SK-N-SH treated with all-trans-retinoic acid at 6 μM for 48 hours (cell line): ENCODE measurements at places on chromosomes 6 and 20.
A peak's percentile ranks its signal among the peaks of the same experiment; 100 is the strongest.

DNA sequence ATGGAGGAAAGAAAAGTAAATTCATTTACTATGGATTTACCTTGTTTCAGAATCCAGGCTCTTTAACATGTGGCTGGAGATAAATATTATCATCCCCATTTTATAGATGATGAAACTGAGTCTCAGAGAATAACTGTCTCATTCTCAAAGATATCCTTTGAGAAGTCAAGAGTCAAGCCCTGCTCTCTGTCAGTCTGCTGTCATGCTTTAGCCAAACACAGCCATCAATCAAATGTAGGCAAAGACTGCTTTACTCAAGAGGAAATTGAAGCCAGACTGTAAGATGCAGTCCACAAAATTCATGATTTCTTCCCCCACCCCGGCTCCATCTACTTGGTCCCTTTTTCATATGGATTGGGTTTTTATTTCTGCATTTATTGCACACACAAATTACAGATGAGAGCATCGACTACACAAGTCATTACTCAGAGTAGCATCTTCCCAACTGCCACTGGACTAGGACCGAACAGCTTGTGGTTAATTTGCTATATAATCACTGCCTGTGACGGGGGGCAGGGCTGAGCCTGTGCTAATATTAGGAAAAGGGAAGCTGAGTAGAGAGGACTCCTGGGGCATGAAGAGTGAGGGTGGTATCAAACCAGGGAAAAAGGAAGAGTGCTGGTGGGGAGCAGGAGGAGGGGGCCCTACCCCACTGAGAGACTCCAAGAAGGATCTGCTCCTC is 102.7 kb upstream of the TOP1 start:
- no peak for ATAC-seq

- peak; percentile 65 for ATAC-seq
Observed at GRCh38 chr6:15285682-15286294, 39.9 kb downstream of the JARID2 start.

DNA sequence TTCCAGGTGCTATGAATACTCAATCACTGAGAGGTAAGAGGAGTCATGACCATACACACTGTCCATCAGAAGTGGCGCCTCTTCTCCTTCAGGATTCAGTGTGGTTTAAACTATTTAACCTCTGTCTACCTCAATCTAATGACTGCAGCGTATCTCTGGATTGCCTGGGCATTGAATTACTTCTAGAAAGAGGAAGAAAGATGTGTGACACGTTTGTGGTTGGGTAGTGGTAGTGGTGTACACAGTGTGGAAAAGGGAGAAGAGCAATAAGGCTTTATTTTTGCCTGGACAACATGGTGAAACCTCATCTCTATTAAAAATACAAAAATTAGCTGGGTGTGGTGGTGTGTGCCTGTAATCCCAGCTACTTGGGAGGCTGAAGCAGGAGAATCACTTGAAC is 38.0 kb upstream of the ECHDC1 start:
- no peak for ATAC-seq

- peak; percentile 74; the same call in 2 of the 3 replicates for ATAC-seq
Observed at GRCh38 chr6:107418118-107418517, 41.2 kb downstream of the PDSS2 start.

GRCh38 chr6:125451750-125452149 is 150.0 kb upstream of the HDDC2 start:
- ATAC-seq, result no peak

DNA sequence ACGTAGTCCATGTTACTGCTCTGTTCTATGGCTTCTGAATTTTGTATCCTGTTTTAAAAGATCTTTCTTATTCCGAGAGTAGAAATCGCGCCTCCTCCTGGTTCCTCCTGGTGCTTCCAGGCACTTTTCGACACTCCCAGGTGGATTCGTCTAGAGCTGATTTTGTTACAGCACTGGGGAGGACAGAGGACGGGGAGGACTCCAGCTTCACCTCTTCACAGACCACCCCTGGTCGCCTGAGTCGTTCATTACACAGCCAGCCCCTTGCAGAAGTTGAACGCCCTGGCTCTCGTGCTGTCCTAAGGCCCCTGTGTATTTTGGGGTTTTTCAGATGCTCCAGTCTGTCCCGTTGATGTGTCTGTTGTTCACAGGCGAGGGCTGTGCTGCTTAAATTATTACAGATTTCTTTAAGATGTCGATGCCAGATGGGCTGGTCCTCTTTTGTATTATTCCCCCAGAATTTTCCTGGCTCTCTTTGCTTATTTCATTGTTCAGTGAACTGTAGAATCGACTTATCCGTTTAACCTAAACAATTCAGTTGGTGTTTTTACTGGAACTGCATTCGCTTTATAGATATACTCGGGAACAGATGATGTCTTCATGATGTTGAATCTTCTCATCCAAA is 30.5 kb downstream of the COL20A1 start:
- no peak for ATAC-seq

DNA sequence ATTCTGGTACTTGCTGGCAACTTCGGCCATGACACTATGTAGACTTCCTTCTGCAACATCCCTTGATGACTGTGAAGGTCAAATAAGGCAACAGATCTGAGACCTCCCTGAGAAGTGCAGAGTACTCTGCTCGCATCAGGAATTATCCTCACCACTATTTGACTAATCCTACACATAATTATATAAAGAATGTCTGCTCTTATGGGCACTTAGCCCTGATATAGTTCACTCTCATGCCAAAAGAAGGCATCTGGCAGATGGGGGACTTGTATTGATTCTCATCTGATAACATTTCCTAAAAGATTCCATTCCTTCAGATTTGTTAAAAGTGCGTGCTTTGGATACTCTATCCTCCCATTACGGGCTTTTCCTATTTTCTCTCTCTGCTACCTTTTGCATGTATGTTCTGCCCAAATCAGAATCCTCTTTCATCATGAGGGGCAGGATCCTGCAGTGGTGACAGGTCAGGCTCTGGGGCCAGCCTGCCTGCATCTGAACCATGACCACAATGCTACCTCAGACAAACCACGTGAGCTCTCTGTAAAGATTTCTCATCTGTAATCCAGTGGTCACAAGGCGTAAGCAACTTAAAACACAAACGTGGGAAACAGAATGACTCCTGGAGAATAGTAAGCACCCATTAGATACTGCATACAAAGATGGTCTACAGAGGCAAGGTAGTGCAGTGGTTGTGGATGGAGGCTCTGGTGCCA is 134.0 kb downstream of the GJA10 start:
- peak; percentile 11 for ATAC-seq

DNA sequence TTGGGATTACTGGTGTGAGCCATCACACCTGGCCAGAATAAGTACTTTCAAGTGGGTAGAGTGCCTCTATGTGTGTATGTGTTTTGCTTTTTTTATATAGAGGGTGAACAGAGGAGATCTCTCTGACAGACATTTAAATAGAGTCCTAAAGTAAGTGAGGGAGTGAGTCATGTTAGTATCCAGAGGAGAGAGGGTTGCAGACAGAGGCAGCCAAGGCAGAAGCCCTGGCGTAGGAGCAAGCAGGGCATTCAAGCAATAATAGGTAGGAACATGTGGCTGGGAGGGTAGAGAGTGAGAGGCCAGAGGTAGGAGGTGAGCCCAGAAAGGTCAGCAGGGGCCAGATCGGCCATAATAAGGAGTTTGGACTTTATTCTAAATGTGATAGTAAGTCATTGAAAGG is 48.9 kb downstream of the PHF20 start:
- ATAC-seq, result peak; percentile 82

DNA sequence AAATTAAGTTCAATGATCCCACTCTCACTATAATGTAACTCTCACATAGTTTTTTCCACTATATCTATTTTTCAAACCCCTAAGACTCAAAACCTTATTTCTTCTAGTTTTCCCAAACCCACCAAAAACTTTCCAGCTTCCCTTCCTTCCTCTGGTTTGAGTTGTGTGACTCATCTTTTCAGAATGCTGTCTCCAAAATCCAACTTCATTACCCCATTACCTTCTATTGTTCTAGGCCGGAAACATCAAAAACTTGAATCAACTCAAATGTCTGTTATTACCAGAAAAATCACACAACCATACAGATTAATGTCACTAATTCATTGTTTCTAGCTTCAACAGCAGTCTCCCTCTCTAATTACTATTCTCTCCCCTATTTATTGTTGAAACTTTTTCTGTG is 1090.3 kb downstream of the HACE1 start:
- ATAC-seq, result no peak

- no peak for ATAC-seq
Observed at GRCh38 chr20:61772828-61773631, 292.7 kb downstream of the TAF4 start.

DNA sequence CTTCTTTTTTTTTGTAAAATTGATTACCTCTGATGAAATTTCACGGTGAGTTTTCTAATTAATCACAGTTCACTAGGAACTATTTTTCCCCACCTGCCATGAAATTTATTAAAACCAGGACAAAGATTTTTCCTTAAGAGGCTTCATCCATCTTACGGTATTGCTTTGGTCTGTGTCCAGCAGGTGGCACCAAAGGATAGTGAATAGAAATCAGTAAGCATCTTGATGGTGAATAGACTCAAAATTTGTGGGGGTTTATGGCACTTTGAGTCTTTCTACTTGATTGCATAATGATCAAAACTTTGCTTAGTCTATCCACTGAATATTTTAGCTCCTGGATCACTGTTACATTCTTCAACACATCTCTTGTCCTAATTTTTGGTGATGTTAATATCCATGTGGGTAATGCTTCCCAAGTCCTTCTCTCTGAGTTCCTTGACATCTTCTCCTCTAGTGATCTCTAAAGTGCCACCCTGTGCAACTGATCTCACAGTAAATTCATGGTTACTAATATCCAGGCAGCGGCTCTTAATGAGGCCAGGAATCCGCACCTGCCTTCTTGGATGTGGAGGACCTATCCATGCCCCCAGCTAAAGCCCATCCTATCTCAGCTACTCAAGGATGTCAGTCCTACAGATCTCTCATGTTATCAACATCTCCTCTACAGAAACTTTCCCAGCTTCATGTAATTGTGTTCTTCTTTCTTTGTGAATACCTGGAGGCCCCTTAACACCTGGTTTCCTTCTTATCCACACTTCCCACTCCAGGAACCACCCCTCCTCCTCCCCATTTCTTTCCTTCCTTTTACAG is 54.5 kb downstream of the STMND1 start:
- ATAC-seq, result peak; percentile 91

DNA sequence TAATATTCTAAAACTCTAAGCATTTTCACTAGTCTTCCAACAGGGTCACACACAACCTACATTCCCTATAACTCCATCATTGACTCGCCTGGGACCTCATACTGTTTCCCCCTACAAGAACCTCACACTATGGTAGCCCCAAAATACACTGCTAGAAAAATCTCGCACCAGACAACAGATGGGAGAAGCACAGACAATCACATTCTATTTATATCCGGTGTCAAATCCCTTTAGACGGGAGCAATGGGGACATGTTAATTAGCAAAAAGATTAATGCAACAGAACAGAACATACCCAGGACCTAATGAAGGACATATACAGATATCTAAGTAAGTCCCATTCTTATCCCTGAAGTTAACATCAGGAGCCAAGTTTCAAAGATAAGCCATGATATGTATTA is 33.6 kb downstream of the TMX4 start:
- ATAC-seq, result no peak

DNA sequence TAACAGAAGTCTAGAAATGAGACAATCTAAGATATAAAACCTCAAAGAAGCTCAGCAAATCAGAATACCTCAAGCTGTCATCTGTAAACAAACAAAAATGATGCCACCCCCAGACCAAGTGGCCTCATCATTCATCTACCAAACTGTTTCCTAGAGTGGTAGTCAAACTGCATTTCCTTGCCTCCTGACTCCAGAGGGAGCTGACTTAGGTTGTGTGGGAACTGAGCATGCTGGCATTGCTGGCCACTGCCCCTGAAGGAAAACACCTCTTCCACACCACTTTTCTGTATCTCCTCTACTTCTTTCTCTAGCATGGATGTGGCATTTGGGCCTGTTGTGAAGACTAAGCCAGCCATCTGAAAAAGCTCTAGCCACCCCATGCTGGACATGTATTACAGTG is 56.3 kb downstream of the ZHX3 start:
- no peak for ATAC-seq

DNA sequence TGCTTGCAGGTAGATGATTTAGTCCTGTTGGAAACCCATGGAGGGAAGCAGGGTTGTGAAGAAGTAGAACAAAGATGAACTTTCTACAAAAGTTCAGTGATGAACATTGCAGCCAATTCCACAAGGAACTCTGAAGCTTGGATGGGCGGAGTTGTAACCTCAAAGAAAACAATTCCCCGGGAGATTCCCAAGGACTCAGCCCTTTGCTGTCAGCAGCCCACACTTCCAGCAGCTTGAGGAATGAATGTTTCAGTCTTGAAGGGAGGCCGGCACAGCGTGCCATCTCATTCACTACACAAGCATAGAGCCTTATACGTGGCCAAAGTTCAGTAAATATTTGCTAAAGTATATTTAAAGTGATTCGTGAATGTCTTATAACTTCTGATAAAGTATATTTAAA is 269.4 kb downstream of the NKAIN2 start:
- no peak for ATAC-seq

DNA sequence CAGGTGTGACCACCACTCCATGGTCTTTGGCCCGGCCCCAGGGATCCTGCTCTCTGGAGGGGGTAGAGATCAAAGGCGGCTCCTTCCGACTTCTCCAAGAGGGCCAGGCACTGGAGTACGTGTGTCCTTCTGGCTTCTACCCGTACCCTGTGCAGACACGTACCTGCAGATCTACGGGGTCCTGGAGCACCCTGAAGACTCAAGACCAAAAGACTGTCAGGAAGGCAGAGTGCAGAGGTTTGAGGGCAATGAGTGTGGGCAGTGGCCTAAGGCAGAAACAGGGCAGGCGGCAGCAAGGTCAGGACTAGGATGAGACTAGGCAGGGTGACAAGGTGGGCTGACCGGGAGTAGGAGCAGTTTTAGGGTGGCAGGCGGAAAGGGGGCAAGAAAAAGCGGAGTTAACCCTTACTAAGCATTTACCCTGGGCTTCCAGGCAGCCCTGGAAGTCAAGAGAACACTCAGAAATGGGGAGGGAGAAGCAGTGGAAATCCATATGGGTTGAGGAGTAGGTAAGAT is 533 bp downstream of the CFB start:
- no peak for ATAC-seq

- ATAC-seq, result no peak
Observed at GRCh38 chr20:63274381-63275228, 2.0 kb downstream of the ARFGAP1 start.

DNA sequence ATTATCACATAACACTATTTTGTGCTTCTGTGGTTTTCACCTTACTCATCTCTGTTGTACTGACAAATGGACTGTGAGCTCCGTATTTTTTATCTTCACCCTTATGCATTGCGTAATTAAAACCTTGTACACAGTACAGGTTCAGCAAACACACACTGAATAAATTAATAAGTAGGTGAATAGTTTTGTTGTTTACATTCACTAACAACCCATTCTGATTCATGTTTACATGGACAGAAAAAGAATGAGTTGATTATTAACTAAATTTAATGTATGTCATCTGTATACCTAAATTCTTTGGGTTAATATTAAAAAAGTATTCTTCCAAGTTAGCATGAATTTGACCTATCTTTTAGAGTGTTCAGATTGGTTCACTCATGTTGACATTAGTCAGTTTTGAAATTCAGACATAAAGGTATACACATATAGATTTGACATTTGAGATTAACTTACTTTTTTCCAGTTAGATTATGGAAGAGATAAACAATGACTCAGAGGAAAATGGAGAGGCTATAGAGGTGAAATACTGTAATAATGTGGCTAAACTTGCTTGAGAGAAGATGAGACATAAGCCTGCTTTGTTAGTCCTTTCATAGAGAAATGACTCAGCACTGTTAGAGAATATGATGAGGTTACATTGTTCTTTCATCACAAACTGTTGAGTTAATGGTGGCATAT is 541.7 kb upstream of the FLRT3 start:
- ATAC-seq, result peak; percentile 97
